Cerebellar nuclear complex (tissue), 1 donor: ENCODE measurements at places on chromosomes 16 and 17.

GRCh38 chr17:64781014-64781756 is 119.1 kb upstream of the SMURF2 start:
- DNase-seq, result no peak

- DNase-seq, result no peak
These were observed 8.9 kb upstream of the SERPINF2 start for GRCh38 chr17:1733759-1734158.

GRCh38 chr16:81815429-81815766 is 36.3 kb downstream of the PLCG2 start:
- no peak for DNase-seq

GRCh38 chr17:17667231-17667630 is 14.0 kb upstream of the RAI1 start:
- DNase-seq, result no peak
